Stomach (tissue), 19 donors: ENCODE measurements at places on chromosomes 4 and X. TPM values are rescaled to one million over a fixed set of nuclear protein-coding genes. Genes with fewer than 3 reads are reported as not detected.

- DNase-seq, result no peak
Observed at GRCh38 chr4:87002682-87003043, 67.9 kb downstream of the AFF1 start.

DNA sequence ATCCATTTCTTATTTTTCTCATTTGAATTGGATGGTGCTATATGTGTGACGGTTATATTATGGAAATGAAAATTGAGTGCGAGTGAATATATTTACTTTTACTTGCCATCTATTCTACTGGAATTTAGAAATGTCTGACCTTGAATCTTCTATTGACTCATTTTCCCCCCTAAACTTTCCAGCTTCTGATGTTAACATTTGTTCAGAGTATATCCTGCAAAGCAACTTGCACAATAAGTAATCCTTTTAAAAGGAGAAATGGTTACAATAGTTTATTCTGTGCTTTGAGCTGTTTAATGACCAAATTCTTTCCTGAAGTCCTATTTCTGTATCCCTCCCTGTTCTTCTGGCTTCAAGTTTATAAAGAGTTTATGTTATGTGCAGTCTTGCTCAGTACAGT lies 116.7 kb downstream of the ARHGAP10 start:
- DNase-seq, result no peak

DNA sequence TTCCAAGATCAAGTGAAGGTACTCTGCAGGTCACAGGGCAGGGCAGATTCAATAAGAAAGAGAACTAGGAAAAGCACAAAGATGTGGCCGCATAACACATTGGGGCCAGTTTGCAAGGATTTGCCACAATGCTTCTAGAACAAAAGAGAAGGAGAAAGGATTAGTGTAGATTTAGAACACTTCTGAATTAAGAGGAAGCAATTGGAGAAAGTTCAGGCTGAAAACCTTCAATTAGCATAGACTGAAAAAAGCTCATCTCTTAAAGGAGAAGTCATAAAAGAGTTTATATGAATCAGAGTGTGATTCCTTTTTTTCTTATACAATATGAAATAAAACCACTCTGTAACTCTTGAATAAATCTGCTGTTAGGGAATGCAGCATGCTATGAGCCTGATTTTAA lies 215.6 kb upstream of the FAT1 start:
- no peak for DNase-seq

DNA sequence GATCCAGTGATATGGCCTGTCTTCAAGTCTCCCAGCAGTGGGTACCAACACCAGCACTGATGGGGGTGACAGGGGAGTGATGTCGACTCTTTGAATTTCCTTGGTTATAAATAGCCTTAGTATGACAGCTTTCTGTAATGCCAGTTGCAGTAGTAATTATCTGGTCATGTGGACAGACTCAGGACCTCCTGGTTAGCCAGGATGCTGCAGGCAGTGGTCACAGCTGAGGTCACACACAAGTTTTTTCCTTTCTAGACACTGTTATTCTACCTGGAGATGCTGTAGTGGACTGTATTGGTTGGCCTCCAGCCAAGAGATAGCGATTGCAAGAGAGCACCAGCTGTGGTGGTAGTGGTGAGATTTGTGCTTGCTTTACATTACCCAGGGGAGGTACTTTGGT lies 63.6 kb downstream of the UPRT start:
- DNase-seq, result no peak

GRCh38 chr4:21090094-21090666 lies 389.9 kb downstream of the PACRGL start:
- no peak for DNase-seq

GRCh38 chr4:182000077-182000476 lies 243.1 kb upstream of the TENM3 start:
- DNase-seq, result no peak

DNA sequence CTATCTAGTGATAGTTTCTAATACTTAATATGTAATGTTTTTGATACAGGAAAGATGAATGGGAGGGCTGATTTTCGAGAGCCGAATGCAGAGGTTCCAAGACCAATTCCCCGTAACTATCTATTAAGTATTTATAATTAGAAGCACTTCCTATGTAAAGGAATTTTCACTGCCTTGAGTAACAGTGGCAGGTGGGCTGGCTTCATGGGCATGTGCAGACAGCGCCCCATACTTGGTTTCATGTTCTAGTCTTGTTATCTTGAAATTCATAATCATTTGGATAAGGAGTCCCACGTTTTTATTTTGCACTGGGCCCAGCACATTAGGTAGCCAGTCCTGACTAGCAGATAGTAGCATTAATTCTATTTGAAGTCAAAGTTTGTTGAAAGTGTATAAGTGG lies 1.7 kb downstream of the OCIAD1 start:
- DNase-seq, result no peak

DNA sequence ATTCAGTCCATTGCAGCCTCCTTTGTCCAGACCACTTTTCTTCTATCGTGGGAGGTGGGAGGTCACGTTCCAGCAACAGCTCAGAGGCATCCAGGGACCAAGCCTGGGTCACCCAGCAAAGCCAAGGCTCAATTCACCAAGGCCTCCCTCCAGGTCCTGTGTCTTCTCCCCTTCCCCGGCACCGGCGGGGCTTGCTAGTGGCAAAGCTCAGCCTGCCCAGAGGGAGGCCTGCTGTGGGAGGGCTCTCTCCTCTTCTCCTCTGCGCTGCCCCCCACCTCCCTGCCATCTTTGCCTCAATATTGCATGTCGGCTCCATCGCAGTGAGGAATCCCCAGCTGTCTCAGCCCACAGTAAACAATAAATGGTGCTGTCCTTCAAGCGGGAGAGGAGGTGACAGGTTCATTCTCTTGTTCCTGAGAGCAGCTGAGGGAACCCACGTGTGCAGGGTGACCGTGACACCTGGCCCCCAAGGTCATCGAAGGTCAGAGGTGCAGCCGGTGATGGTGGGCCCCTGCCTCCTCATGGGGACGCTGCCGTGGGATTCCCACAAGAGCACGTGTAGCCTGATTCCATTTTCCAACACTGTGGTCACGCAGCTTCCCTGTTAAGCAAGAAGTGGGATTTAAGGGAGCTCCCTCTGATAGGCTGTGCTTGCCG lies 111.5 kb upstream of the PSAPL1 start:
- no peak for DNase-seq

- peak; percentile 17 for DNase-seq
Observed at GRCh38 chr4:115515772-115516171, 402.4 kb upstream of the NDST4 start.

DNA sequence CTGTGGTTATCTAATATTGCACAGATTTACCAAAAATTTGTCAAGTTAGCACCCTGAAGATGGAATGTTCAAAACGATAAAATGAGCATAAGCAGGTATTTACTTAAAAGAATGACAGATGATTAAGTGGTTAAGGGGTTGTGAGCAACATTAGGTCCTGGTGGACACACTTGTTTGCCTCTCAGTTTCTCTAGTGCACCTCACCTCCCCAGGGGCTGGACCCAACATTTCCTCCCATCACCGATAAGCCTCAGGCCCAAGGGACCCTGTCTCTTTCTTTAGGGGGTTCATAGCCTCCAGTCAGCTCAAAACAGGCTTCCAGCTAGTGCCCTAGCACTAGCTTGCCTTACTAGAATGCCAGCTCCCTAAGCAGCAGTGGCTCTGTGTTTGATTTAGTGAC lies 88.0 kb downstream of the ATP11C start:
- no peak for DNase-seq

DNA sequence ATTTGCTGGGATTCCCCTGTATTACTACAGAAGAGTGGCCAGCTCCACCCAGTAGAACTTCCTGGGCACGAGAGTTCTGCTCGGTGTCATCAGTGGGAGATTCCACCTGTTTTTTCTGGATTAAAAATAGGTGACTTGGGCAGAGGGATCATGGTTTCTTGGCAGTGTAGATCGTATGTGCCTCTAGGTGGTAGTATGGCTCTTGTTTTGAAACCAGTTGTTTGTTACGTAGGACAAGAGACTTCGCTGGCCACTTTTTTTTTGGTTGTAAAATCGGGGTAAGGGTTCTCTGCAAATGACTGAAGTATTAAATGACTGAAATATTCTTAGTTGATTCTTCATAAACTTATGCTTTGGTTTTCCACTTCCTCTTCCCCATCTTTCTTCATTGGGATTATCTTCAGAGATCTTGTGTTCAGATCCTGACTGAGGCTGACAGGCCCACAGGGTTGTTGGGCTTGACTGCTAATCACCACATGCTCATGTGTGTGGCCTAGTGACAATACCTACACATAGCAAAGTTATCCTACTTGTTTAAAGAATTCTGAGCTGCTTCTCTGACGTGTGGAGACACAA lies 43.8 kb upstream of the WDR1 start:
- peak; percentile 57 for DNase-seq

- no peak for DNase-seq
Observed at GRCh38 chr4:22202246-22202974, 253.8 kb upstream of the KCNIP4 start.

DNA sequence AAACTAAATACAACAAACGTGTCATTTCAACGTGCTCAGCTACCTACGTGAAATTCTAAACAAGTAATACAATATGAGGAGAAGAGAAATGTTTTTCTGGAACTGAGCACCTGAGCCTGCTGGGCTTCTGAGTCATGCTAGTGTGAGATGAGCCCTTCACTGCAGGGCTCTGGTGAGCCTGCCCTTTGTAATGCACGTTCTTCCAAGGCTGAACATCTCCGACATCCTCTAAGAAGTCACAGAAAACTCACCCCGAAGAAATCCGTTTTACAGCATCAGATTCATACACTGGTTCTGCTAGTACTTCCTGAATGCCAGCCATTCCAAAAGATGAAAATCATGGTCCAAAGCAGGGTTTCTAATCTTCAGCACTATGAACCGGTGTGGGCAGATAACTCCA lies 157.1 kb downstream of the AMELX start:
- DNase-seq, result no peak

DNA sequence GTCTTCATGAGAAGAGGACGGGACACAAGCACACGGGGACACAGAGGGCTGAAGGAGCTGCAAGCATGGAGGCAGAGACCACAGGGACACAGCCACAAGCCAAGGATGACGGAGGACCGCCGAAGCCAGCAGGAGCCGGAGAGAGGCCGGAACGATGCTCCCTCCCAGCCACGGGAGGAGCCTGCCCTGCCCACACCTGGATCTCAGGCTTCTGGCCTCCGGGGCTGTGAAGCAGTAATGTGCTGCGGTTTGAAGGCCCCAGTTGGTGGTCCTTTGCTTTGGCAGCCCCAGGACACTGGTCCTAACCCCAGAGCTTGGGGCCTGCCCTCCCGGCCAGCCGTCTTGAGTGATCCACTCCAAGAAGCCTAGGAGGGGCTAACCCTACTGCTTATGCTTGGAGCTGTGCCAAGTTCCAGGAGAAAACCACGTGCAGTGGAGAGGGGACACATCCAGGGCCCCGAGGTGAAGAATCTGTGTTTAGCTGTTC lies 85.9 kb downstream of the HMX1 start:
- DNase-seq, result no peak

DNA sequence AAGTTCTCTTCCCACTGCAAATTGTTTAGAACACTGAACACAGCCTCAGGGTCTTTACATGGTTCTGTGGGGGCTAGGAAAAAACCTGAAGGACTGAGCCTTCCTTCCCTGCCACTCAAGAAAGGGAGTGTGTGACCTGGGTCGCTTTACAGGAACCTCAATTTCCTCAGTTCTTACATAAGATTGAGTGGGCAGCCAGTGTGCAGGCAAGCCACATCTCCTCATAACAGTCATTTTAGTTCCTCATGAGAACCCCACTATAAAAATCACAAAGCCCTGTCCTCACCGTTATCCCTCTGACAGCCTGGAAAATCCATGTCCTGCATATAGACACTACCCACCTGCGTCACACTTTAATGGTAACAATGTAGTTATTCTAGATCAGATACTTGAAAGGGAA lies 2.1 kb upstream of the ETDC start:
- no peak for DNase-seq

GRCh38 chrX:30663322-30663721 lies 10.1 kb downstream of the GK start:
- no peak for DNase-seq

DNA sequence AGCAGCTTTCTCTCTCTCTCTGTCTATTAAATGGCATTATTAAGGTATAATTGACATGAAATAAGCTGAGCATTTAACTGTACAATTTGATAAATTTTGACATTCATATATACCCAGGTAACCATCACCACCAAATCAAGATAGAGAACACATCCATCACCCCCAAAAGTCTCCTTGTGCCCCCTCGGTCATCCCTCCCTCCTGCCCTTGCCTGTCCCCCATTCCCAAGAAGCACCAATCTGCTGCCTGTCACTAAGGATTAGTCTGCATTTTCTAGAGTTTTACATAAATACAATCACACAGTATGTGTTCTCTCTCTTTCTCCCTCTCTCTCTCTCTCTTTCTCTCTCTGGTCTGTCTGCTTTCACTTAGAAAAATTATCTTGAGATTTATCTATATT lies 25.0 kb upstream of the TMEM154 start:
- DNase-seq, result no peak

- DNase-seq, result no peak
Observed at GRCh38 chr4:123898946-123899666, 502.5 kb downstream of the SPRY1 start.

MAOB gene
- 1.2 TPM for total RNA-seq

CENPI gene
- total RNA-seq, result 0.29 TPM

EVC2 gene
- 11.7 TPM for total RNA-seq

SCARB2 gene
- total RNA-seq, result 293 TPM

CYBB gene
- 3.1 TPM for total RNA-seq

TLR6 gene
- 3.3 TPM for total RNA-seq

VSIG4 gene
- total RNA-seq, result 21.3 TPM

TAF7L gene
- 2.0 TPM for total RNA-seq
